ENCODE measurements at places on chromosomes 7 and 10. TPM values are rescaled to one million over a fixed set of nuclear protein-coding genes. Genes with fewer than 3 reads are reported as not detected.
A peak's percentile ranks its signal among the peaks of the same experiment; 100 is the strongest.

GRCh38 chr10:121668314-121669027 is 70.2 kb upstream of the FGFR2 start:
- peak; percentile 43 for DNase-seq
- no peak overlapping the region for H3K27ac ChIP-seq
- H3K4me3 ChIP-seq = no peak overlapping the region
- peaks cover 11% of the 10 kb centered on the region for H3K4me1 ChIP-seq
- H3K27me3 ChIP-seq = no peaks in the 10 kb centered on the region
- no peaks in the 10 kb centered on the region for H3K36me3 ChIP-seq

GRCh38 chr10:86820509-86820908 is 64.1 kb downstream of the BMPR1A start:
- peaks cover 3% of the 10 kb centered on the region for H3K4me1 ChIP-seq
- H3K27me3 ChIP-seq = no peaks in the 10 kb centered on the region
- H3K4me3 ChIP-seq = no peak overlapping the region
- no peaks in the 10 kb centered on the region for H3K36me3 ChIP-seq
- no peak for DNase-seq

- H3K27me3 ChIP-seq = no peaks in the 10 kb centered on the region
- peak; percentile 96 for DNase-seq
- H3K4me1 ChIP-seq = peaks cover 19% of the 10 kb centered on the region
- H3K36me3 ChIP-seq = no peaks in the 10 kb centered on the region
- peak overlapping the region; percentile 17 for H3K27ac ChIP-seq
- H3K4me3 ChIP-seq = peak overlapping the region; percentile 3
Observed at GRCh38 chr7:108094933-108095710, 35.0 kb downstream of the LAMB4 start.

GRCh38 chr10:30857803-30858202 is 173.9 kb downstream of the ZNF438 start:
- no peaks in the 10 kb centered on the region for H3K36me3 ChIP-seq
- peak; percentile 60 for DNase-seq
- no peaks in the 10 kb centered on the region for H3K27me3 ChIP-seq
- H3K4me3 ChIP-seq = no peak overlapping the region
- H3K4me1 ChIP-seq = no peaks in the 10 kb centered on the region
- no peak overlapping the region for H3K27ac ChIP-seq

DNA sequence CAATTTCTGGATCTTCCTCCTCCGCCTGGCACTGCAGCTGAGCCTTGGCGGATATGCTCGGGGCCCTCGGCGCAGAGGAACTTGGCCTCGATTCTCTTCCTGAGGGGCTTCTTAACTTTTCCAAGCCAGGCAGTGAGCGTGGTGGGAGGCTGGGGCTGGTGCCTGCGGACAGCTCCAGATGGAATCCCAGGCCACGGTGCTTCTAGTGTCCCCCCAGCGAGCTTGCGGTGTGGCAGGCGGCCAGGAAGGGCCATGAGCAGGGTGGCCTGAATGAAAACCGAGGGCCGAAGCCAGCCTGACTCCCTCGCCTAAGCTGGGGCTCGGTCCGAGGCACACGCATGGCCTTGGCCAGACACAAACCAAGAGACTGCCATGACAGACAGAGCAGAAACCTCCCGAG is 31.3 kb downstream of the RCC1L start:
- peaks cover 8% of the 10 kb centered on the region for H3K4me1 ChIP-seq
- peaks cover 4% of the 10 kb centered on the region for H3K36me3 ChIP-seq
- DNase-seq = no peak
- H3K27ac ChIP-seq = no peak overlapping the region

DNA sequence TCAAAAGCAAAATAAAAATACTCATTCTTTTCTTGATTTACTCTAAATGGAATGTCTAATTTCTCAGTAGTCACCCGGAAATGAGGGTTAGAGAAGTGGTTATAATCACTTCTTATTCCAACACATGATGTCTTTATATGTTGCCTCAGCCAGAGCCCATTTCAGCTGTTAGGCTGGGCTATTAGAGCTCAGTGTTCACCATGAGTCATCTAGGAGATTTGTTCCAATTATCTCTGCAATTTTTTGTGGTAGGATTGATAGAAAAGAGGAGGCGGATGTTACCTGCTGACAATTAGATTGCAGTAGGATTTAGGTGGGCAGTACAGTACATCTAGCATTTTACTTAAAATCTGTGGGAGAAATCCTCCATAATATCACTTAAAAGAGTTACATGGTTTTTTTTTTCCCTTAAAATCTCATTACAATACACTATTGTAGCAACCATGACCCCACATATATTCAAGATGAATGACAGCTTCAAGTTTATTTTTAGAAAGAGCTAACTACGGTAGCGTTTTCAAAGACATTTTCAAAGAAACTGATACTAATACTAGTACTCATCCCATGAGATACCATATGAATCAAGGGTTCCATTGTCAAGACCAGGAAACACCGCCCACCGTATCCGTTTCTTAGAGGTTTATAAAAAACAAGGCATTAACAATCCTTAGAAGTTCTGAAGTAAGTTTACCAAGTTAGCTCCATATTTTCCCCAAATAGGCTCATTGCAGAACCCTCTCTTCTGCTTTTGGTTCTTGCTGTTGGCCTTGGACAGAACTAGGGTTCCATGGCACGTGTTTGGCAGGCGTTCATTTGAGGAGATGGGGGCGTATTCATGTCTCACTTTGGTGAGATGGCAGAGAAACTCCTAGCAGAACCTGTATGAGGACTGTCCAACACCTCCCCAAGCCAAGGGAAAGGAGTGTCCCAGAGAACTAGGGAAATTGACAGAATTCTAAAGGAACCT is 10.4 kb downstream of the CPA2 start:
- H3K4me3 ChIP-seq = no peak overlapping the region
- H3K4me1 ChIP-seq = peaks cover 32% of the 10 kb centered on the region
- H3K36me3 ChIP-seq = no peaks in the 10 kb centered on the region

- no peaks in the 10 kb centered on the region for H3K27me3 ChIP-seq
- no peak for DNase-seq
- H3K27ac ChIP-seq = no peak overlapping the region
- no peak overlapping the region for H3K4me3 ChIP-seq
- no peaks in the 10 kb centered on the region for H3K4me1 ChIP-seq
- H3K36me3 ChIP-seq = no peaks in the 10 kb centered on the region
Observed at GRCh38 chr7:7051206-7051877, 131.0 kb upstream of the C1GALT1 start.

DNA sequence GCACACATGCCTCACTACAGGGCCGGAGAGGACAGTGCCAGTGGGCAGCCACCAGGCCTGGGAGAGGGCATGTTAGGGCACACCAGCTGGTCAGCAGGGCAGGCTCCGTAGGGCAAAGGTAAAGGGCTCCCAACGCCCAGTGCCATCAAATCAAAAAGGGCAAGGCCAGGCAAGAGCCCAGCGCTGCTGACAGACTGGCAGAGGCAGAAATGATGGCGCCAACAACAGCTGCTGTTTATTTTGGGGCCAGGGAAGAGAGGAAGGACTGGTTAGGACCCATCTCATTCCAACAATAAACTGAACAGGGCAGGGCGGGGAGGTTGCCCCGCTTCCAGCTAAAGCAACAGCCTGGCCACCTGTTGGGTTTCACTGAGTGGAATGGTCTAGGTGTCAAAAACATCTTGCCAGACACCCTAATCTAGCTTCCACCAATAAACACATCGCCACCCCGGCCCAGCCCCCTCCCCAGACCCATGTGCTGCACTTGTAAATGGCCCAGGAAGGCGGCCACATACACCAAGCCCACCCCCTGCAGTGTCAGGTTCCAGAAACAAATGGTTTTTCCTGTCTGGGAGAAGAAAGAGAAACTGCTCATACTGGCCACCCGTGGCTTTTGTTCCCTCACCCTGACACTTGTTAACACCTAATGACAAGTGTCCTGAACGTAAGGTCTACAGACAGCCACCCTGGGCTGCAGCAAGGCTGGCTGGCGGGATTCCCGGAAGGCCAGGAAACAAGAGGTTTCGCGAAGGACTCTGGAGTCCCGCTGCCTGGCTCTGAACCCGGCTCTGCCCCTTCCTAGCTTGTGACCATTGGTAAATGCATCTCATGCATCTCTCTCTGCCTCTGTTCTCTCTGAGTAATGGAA is 15.3 kb downstream of the SH3PXD2A start:
- no peaks in the 10 kb centered on the region for H3K36me3 ChIP-seq
- no peak overlapping the region for H3K4me3 ChIP-seq
- no peak for DNase-seq
- no peak overlapping the region for H3K27ac ChIP-seq
- peaks cover 12% of the 10 kb centered on the region for H3K4me1 ChIP-seq
- no peaks in the 10 kb centered on the region for H3K27me3 ChIP-seq

DNA sequence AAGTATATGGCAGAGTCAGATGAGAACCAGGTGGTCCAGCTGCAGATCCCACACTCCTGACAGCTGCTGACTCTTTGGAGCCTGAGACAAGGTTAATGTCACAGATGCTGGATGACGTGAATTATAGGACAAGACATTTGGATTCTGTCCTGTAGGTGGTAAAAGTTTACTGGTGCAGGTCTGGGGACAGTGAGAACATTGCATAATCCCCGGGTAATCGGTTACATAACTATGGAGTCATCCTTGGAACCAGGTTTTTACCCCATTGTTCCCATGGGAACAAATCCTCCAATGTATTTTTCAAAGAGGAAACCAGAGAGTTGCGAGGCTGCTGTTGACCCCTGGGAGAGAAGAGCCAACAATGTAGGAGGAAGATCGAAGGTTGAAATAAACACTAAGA is 27.5 kb upstream of the ZCCHC24 start:
- H3K27ac ChIP-seq = no peak overlapping the region
- H3K4me1 ChIP-seq = no peaks in the 10 kb centered on the region
- H3K27me3 ChIP-seq = no peaks in the 10 kb centered on the region
- H3K4me3 ChIP-seq = no peak overlapping the region

GRCh38 chr10:58754469-58755339 is 242.0 kb downstream of the BICC1 start:
- peak overlapping the region; percentile 75 for H3K27ac ChIP-seq
- H3K36me3 ChIP-seq = no peaks in the 10 kb centered on the region
- no peak overlapping the region for H3K4me3 ChIP-seq
- no peak for DNase-seq
- peaks cover 17% of the 10 kb centered on the region for H3K4me1 ChIP-seq
- H3K27me3 ChIP-seq = no peaks in the 10 kb centered on the region

DNA sequence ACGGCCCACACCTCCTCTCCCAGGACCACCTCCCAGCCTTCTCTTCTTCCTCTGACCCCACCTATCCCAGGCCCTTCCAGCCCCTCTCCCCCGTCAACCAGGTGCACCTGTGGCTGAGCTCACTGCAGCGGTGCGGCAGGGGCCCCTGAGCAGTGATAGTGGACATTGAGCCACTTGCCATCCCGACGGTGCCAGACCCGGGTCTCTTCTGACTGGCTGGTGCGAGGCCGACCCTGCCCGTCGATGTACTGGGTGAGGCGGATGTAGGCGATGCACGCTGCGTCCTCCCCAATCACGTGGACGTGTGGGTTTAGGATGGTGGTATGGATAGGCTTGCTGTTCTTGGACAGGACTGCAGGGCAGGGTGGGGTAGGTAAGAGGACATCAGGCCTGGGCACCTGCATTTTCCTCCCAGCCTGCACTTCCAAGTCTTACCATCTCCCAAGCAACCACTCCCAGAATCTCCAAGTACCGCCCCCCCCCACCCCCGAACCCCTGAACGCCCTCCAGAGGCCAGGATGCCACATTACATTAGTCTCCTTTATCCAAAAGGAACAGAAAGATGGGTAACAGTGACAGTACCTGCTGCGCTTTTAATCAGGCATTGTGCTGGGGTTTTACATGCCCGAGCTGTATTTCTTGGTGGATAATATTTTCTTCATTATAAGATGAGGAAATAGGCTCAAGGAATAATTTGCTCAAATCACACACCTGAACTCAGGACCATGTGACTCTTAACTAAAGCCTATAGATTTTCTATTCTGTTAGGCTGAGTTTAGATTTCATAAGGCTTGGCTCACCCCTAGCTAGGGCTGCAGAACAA is 3.7 kb upstream of the NDST2 start:
- DNase-seq = no peak
- H3K4me3 ChIP-seq = no peak overlapping the region
- no peak overlapping the region for H3K27ac ChIP-seq
- peaks cover 26% of the 10 kb centered on the region for H3K4me1 ChIP-seq

- H3K4me3 ChIP-seq = no peak overlapping the region
- H3K4me1 ChIP-seq = no peaks in the 10 kb centered on the region
- no peak for DNase-seq
- no peaks in the 10 kb centered on the region for H3K27me3 ChIP-seq
- no peaks in the 10 kb centered on the region for H3K36me3 ChIP-seq
- H3K27ac ChIP-seq = no peak overlapping the region
Observed at GRCh38 chr10:64773357-64773756, 1252.2 kb downstream of the REEP3 start.

DNA sequence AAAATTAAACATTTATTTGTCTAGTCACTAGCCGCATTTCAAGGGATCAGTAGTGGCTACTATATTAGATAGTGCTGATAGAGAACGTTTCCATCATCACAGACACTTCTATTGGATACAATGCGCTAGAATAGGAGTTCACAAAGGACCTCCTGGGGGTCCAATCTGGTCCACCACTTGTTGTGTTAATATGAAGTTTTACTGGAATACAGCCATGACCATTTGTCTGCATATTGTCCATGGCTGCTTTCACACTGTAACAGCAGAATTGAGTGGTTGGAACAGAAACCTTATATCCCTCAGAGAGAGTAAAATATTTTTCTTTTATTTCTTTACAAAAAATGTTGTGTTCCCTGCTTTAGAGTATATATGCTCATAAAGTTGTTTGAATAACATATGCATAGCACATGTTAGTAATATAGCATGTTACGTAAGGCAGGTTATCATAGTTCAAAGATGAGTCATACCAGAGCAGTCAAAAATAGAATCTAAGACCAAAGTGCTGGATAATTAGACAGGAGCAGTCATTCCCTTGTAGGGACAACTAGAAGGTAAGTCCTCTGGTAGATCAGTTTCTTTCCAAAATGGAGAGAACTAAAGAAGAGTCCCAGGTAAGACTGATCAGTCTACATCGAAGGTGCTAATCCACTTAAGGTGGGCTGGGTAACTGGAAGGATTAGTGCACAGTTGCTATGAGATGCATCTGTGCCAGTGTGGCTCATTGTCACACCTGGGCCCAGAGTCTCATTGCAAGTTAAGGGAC is 14.9 kb downstream of the BZW2 start:
- peaks cover 2% of the 10 kb centered on the region for H3K36me3 ChIP-seq
- H3K27me3 ChIP-seq = no peaks in the 10 kb centered on the region
- peaks cover 15% of the 10 kb centered on the region for H3K4me1 ChIP-seq

Gene OR13A1
- not detected for total RNA-seq

Gene LHPP
- total RNA-seq = 9.7 TPM

Gene TIAL1
- total RNA-seq = 161 TPM

Gene IKZF1
- total RNA-seq = 0.60 TPM

Gene POM121C
- total RNA-seq = 42.9 TPM

Gene DGKB
- 0.24 TPM for total RNA-seq

Gene NPTX2
- 2.4 TPM for total RNA-seq
